Prostate gland (tissue), 2 donors: ENCODE measurements at places on chromosomes 13 and 19. TPM values are rescaled to one million over a fixed set of nuclear protein-coding genes. Genes with fewer than 3 reads are reported as not detected.

Gene FEM1A
- 30.4 TPM for total RNA-seq

DNA sequence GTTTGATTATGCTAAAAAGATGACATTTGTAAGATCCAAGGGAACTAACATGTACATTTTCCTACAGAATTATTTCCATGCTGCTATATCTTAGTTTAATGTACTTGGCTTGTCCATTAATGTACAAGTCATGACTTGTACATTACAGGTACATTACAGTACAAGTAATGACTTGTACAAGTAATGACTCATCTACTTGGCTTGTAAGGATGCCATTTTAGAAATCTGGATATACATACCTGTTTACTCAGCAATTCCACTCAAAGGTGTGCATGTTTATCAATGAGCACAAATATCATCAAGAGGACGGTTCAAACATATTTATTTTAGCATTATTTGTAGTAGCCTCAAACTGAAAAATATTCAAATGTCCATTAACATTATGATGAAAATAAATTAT lies 87.0 kb upstream of the TRPC4 start:
- no peaks in the 10 kb centered on the region for H3K27me3 ChIP-seq
- DNase-seq = no peak
- H3K27ac ChIP-seq = no peak overlapping the region
- no peak overlapping the region for H3K4me3 ChIP-seq
- no peaks in the 10 kb centered on the region for H3K4me1 ChIP-seq

Gene NCAN
- not detected for total RNA-seq

DNA sequence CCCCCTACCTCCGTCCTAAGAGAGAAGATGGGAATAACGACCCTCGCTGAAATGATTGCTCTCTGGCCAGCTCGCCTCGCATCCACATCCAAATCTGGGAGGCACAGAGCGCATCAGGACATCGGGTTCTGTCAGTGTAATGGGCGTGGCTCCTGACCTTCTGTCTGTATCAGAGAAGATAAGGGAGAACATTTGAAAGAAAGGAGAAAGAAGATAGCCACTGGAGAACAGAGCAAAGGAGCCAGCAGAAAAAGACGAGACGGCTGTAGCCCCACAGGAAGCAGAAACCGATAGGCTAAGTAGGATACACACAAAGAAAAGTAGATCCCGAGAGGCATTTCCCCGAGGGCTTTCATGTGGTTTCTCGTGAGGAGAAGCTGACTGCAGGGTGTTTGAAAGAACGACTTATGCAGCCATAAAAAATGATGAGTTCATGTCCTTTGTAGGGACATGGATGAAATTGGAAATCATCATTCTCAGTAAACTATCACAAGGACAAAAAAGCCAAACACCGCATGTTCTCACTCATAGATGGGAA lies 14.0 kb upstream of the GJB2 start:
- no peaks in the 10 kb centered on the region for H3K36me3 ChIP-seq
- no peak overlapping the region for H3K4me3 ChIP-seq
- no peak for DNase-seq
- H3K4me1 ChIP-seq = no peaks in the 10 kb centered on the region
- H3K27ac ChIP-seq = no peak overlapping the region

- peak; percentile 46 for DNase-seq
- no peak overlapping the region for H3K27ac ChIP-seq
- H3K36me3 ChIP-seq = no peaks in the 10 kb centered on the region
- H3K27me3 ChIP-seq = no peaks in the 10 kb centered on the region
- peak overlapping the region; percentile 32 for H3K4me3 ChIP-seq
Measured at GRCh38 chr19:1811472-1811894, 593 bp downstream of the ATP8B3 start.

Gene CRX
- total RNA-seq = not detected

- no peak overlapping the region for H3K4me3 ChIP-seq
- H3K27ac ChIP-seq = no peak overlapping the region
- no peaks in the 10 kb centered on the region for H3K4me1 ChIP-seq
- no peaks in the 10 kb centered on the region for H3K27me3 ChIP-seq
- no peak for DNase-seq
Measured at GRCh38 chr13:24083722-24084421, 76.6 kb upstream of the SPATA13 start.

DNA sequence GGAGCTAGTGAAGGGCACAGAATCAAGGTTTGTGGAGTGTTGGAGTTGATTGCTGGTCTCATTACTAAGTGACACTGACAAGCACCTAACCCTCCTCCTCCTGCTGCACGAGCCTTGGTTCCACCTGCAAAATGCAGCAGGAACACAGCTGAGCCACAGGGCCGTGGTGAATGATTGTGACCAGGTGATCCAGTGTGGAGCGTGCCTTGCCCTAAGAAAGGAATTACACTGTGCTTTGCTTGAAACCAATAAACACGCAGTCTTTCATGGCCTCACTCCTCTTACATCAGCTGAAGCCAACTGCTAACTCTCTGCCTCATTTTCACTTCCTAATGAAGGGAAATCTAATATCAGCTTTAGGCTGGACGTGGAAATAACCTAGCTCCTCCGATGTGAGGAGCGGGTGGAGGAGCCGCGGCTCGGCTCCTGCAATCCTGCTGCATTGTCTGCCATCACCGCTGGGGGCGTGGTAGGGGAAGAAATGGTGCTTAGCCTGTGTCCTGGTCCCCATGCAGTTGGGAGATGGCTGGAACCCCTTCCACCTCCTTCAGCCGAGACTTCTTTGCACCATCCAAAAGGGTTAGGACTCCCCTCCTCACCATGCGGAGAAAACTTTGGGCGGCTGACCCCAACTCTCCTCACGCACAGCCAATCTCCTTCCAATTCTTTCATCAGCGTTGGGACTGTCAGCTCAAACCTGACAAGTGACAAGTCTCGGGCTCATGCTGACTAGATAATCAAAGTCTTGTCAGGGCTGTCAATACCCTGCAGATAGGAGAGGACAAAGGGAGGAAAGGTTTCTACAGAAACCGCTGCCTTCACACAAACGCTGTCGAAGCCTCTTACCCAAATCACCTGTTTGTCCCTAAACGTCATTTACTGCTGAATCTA lies 427.9 kb downstream of the ZNF536 start:
- DNase-seq = peak; percentile 12
- H3K4me1 ChIP-seq = no peaks in the 10 kb centered on the region
- H3K4me3 ChIP-seq = no peak overlapping the region
- H3K36me3 ChIP-seq = no peaks in the 10 kb centered on the region
- H3K27me3 ChIP-seq = peaks cover 2% of the 10 kb centered on the region

- H3K27me3 ChIP-seq = no peaks in the 10 kb centered on the region
- peak; percentile 36 for DNase-seq
Measured at GRCh38 chr19:2477732-2478191, 1.8 kb downstream of the GADD45B start.

DNA sequence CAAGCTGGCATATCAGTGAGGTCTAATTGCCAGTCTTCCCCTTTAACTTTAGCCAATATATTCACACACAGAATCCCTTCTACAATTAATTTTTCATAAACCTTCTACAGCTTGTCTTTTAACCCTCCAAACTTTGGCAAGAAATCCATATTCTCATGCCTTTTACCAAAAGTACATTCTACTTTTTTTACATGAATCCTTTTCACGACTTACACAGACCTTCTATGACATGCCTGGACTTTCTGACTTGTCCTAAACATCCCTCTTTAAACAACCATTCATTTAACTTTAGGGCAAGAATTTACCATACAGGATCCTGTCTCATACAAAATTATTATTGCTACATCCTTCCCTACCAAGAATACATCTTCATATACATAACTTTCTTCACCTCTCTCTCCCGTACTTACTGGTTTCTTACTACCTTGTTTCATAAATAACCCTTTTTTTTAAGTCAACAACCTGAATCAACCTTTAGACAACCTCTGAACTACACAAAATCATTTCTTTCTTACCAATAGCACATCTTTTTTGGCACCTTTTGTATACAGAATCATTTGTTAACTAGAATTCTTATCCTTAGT lies 23.5 kb downstream of the ZNF544 start:
- peaks cover 4% of the 10 kb centered on the region for H3K36me3 ChIP-seq
- no peak for DNase-seq
- no peaks in the 10 kb centered on the region for H3K4me1 ChIP-seq
- H3K4me3 ChIP-seq = no peak overlapping the region
- H3K27me3 ChIP-seq = no peaks in the 10 kb centered on the region

GRCh38 chr19:13092158-13092543 lies 10.5 kb downstream of the LYL1 start:
- H3K4me1 ChIP-seq = peaks cover 5% of the 10 kb centered on the region
- peaks cover 5% of the 10 kb centered on the region for H3K36me3 ChIP-seq
- H3K27ac ChIP-seq = peak overlapping the region; percentile 79
- no peaks in the 10 kb centered on the region for H3K27me3 ChIP-seq

Gene SOX1
- not detected for total RNA-seq
